ENCODE measurements at places on chromosomes 7 and 10.

DNA sequence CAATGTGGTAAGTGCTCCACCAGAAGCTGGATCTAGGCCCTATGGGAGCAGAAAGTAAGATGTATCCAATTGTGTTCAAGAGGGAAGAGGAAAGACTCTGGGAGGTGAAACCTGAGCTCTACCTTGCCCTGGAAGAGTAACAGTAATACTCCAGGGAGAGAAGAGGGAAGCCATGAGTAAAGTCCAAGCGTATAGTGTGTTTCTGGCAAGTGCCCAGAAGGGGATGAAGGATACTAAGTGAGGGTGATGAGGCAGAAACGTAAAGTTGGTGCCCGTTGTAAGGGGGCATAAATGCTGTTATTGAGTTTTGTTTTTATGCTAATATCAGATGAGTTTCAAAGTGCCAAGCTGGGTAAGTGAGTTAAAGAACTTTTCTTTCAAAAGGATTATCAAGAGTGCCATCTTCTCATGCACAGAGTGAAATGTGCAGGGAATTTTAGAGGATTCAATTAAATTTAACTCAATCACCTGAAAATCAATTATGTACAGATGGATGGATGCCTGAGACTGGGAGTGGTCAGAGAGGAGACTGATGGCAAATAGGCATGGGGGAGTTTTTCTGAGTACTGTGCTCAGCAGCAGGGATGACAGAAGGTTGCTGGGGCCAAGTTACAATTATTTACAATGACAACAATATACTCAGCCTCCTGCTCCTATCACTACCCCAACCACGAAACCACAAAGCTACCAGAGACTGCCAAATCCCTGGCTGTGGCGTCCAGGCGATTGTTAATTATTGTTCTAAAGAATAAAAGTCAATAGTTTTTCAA, 123.3 kb upstream of the LAMB4 start:
- no peak for DNase-seq

GRCh38 chr10:86043236-86043635, 323.4 kb downstream of the GRID1 start:
- peak; percentile 62 for DNase-seq

- DNase-seq = no peak
Measured at GRCh38 chr10:124477614-124478363, 16.2 kb downstream of the LHPP start.

GRCh38 chr7:18019555-18019954, 8.1 kb downstream of the PRPS1L1 start:
- DNase-seq = no peak

- no peak for DNase-seq
Measured at GRCh38 chr7:97512441-97513207, 219.3 kb upstream of the TAC1 start.

DNA sequence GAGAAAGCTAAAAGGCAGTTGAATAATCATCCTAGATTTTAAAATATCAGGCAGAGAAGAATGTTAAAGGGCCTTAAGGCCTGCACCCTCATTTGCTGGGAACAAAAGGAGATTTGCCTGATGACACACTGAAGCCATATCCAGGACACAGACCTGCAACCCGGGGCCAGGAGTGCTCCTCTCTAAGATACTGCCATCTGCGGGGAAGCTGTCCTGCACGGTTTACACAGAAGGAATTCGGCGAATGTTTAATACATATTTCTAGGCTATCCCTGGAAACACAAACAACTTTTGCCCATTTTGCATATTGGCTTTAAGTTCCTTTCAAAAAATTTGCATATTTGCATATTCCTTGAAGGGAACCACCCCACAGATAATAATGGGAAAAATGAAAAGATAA, 52.3 kb downstream of the DYNC1I1 start:
- DNase-seq = no peak

DNA sequence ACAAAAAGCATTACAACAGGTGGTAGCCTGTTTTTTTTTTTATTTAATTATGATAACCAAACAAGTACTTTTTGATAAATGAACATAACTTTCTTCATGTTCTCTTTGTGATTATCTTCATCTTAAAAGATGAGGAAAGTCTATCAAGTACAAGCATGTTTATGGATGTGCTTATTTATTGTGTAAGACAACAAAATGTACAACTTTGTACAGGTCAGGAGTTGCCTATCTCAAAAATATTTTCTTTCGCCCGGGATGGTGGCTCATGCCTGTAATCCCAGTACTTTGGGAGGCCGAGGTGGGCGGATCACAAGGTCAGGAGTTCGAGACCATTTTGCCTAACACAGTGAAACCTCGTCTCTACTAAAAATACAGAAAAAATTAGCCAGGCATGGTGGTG, 17.0 kb downstream of the MPP7 start:
- DNase-seq = no peak

GRCh38 chr10:37384923-37385322, 259.5 kb downstream of the ANKRD30A start:
- DNase-seq = no peak

DNA sequence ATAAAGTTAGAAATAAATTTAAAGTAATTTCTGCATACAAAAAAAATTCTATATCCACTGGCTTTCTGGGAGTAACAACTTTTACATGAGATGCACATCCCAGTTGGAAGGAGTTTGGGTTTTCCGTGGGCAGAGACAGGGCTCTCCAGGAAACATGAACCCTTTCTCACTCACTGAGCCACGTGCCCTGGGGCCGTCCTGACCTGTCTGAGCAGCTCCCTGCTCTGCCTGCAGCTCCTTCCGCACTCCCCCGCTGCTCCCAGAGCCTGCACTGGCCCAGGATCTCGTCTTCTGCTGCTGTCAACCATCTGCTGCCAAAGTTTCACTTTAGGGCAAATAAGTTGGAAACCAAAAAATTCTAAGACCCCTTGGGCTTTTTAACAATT, 169.1 kb downstream of the DIP2C start:
- no peak for DNase-seq

DNA sequence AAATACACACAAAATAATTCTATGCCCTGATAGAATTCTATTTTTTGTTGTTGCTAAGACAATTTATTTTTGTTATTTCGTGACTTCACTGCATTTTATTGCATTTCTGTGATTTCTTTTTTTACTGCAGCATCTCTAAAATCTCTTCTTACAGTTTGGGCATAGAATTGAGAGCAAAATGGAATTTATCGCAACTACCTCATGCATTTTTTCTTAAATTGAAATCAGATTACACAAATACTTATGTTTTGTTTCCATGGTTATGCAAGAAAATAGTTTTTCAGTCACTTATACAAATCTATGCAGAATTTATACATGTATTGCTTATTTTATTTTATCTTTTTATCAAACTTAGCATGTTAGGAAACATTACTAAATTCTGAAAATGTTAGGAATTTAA, 781.8 kb upstream of the LRRTM3 start:
- DNase-seq = no peak

DNA sequence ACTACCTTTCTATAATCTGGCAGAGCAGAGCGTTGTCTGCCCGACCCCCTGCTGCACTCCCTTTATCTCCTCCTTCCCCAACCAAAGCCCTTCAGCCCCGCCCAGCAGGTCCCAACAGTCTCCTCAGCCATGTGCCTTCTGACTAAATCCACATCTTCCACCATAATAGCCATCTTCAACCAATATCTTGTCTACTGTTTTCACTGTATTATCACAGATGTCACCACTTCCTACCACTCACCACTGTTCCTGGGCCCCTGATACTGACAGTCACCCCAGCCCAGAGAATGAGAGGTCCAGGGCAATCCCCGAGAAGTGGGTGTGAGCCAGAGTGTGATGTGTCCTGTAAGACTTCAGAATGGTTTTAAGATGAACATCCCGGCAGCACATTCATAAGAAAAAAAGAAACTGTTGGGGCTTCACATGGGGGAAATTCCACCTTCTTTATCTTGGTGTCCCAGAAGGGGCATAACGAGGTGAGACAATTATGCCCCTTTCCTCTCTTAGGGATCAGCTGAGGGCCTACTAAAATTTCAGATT, 25.3 kb downstream of the CCDC6 start:
- DNase-seq = no peak

DNA sequence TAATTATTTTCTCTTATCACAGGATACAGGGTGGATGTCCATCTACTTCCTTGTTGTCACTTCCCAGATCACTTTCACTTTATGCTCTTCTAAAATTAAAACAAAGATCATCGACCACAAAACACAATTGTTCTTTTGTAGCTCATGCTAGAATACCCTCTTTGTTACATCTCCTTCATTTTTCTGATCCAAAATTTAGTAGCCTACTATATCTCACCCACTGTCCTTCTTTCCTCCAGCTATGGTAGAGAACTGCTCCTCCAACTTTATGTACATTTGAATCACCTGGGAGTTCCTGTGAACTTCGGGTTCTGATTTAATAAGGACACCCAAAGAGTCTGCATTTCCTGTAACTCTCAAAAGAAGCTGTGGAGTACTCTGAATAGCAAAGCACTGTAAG, 1.2 kb upstream of the AHR start:
- DNase-seq = no peak

- DNase-seq = no peak
Measured at GRCh38 chr7:69982197-69982596, 383.9 kb downstream of the AUTS2 start.

DNA sequence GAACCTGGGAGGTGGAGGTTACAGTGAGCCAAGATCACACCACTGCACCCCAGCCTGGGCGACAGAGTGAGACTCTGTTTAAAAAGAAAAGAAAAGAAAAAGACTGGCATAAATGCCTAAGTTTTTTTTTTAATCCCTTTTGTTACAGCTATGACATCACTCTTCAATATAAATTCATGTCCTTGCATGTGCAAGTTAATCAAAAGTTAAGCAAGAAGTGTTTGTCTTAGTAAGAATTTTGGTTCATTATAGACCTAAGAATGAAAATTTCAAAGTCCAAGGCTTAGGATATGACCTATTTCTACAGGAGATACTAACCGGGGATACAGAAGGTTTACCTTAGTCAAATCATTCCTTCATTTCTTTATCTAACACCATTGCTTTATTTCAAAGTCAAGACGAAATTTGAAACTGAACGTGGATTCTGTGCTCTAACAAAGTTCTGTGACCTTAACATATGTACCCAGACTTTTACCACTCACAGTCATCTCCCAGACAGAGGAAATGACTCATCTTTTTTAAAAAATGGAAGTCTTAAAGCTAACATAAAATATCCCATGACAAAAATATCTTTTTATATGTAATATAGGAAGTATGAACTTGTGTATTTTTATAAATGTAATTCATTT, 29.3 kb upstream of the ITGB8 start:
- no peak for DNase-seq

- DNase-seq = no peak
Measured at GRCh38 chr10:119962837-119963236, 70.3 kb downstream of the SEC23IP start.

DNA sequence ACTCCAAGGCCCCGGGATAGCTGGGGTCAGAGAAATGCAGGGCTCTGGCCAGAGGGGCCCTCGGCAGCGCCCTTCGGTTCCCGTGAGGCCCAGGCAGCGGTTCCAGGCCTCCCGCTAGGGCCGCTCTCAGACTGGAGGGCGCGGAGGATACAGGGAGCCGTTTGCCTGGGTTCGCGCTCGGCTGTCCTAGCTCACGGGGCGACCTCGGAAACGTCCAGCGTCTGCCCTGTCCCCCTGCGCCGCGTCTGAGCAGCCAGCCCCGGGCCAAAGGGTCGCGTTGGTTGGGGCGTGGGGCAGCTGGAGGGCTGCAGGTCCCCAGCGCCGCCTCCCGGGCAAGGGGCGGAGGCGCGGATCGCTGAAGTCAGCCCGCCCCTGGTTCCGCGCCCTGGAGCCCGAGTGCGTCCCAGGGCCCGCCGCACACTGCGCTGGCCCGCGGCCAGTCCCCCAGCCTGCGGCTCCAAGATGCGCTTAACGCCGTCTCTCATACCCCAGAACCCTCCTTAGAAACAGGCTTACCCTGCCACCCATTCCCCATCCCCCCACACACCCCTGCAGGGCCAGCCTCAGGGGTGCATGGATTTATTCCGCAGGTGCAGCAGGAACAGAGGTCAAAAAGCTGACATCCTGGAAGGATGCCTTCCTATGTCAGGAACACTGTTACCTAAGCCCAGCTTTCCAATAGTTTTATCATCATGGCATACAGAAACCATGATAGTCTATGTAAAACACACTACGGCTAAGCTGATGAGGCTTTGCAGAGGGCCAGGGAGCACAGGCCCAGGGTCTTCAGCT, 22.1 kb upstream of the OPN4 start:
- DNase-seq = peak; percentile 30

DNA sequence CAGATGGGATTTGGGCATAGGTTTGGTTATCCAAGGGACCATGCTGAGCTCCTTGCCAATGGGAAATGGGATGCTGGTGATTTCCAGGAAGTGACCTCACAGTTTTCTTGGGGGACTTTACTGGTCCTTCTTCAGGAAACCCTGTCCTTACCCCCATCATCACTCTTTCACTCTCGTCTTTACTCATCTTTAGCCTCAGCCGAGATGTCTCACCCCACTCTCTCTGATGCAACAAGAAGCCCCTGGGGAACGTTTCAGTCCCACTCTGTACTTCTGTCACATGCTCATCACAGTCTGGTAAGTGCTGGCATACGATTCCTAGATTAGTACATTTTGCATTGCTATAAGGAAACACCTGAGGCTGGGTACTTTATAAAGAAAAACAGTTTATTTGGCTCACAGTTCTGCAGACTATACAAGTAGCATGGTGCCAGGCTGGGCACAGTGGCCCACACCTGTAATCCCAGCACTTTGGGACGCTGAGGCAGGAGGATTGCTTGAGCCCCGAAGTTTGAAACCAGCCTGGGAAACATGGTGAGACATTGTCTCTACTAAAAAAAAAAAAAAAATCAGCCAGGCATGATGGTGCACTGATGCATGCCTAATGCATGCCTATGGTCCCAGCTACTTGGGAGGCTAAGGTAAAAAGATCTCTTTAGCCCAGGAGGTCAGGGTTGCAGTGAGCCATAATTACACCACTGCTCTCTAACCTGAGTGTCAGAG, 63.5 kb upstream of the VKORC1L1 start:
- no peak for DNase-seq

DNA sequence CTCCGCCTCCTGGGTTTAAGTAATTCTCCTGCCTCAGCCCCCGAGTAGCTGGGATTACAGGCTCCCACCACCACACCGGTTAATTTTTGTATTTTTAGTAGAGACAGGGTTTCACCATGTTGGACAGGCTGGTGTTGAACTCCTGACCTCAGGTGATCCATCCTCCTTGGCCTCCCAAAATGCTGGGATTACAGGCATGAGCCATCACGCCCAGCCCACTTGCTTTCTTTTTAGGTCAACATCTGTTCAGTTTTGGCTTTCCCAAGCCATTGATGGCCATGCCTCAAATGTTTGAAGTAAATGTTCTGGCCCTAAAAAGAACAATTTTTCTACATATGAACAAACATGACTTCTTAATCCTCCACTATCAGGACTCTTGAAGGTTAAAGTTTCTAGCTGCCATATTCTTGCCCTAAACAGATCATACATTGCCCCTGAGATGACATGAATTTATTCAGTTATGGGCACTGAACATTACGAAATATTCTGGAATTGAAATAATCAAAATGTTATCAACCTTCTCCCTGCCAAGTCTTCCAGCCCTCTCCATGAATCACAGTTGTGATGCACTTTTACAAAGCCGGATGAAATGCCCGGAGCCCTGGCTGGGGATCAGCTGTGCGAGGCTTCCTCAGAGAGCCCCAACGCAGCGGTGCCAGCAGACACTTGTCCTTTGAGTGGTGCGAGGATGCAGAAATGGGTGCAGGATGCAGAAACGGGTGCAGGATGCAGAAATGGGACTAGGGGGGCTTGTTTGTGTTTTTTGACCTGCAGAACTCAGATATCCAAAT, 2.9 kb downstream of the MRLN start:
- no peak for DNase-seq

- no peak for DNase-seq
Measured at GRCh38 chr10:72334825-72335393, 19.8 kb downstream of the DNAJB12 start.

GRCh38 chr10:24006741-24007140, 202.2 kb upstream of the KIAA1217 start:
- DNase-seq = no peak

- no peak for DNase-seq
Measured at GRCh38 chr10:18233775-18234174, 93.6 kb downstream of the CACNB2 start.

Measured in NCI-H1436 (cell line).